ENCODE measurements at places on chromosomes 13 and 19.
A peak's percentile ranks its signal among the peaks of the same experiment; 100 is the strongest.

GRCh38 chr13:30963791-30964190 is 31.3 kb downstream of the TEX26 start:
- DNase-seq = no peak

- peak; percentile 59 for DNase-seq
Observed at GRCh38 chr13:45851171-45851921, at the start of gene SIAH3. TSS of gene SIAH3 (minus strand) at chr13:45851753. CDS start at chr13:45851629, 124 bp downstream.

DNA sequence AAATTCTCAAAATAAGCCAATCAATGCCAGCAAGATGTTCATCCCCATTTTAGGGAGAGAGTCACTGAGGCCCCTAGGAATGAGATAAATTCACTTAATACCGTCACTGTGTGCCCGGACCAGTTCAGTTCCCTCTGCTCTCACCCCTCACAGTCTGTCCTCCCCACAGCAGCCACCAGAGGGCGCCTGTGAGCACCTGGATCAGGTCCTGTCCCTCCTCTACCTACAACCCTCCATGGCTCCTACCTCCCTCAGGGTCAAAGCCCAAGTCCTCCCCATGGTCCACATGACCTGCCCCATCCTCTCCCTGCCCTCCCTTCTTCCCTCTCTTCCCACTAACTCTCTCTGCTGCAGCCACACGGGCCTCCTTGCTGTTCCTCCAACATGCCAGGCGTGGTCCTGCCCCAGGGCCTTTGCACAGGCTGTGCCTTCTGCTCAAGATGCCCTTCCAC is 42.0 kb upstream of the NFIC start:
- peak; percentile 98 for DNase-seq

DNA sequence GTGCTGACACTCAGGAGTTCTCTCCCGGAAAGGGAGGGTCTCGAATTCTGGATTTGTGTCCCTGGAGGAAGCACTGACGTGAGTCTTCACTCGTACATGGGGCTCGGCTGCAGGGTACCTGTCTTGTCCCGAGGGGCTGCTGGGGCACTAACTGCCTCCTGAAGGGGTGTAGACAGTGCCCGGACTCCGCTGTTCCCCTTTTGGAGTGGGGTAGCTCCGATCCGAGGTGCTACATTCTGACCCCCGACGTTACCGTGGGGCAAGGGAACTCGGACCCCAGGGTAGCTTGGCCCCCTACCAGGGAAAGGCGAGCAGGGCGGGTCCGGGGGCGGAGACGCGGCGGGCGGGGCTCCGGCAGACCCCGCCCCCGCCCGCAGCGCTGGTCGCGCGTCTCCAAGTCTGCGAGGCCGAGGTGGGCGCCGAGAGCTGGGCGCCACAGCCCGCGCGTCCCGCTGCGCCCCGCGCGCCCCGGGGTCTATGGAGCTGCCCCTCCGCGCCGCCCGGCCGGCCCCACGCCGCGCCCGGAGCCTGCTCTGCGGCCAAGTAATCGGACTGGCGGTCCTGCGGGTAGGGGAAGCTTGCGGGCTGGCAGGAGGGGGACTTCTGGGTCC is at the start of gene NPAS1:
Gene NPAS1, plus strand, starts transcription at position 407 of the 611 bp plus-strand sequence. CDS start 1,211 bp downstream, outside the sequence.
- DNase-seq = no peak

DNA sequence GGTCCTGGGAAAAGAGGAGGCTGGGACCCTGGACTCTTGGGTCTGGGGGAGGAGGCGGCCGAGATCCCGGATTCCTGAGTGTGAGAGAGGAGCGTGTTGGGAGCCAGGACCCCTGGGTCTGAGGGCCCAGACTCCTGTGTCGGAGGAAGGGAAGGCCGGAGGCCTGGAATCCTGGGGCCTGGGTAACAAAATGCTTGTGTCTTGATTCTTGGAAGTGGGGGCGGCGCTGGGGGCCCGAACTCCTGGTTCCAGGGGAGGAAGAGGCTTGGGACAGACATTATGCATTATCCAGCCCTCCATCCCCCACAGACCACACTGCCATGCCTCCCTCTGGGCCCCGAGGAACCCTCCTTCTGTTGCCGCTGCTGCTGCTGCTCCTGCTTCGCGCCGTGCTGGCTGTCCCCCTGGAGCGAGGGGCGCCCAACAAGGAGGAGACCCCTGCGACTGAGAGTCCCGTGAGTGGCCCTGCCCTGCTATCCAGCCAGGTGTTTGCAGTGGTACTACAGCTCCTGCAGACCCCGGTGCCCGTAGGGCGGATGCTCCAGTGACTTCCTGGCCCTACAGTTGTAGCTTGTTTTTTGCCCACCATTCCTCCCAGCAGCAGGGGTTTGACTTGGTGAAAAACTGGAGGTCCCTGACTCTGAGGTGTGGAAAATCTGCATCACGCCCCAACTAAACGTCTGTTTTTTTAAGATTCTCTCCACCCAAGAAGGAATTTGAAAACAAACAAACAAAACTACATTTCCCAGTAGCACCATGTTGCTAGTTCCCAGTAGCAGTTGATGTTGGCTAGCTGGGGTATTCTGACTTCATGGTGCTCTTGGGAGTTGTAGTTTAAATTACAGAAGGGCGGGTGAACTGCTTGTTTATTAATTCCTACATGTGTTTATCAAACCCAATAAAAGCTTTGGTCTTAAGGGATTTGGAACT is 630 bp downstream of the NUCB1 start:
- peak; percentile 65 for DNase-seq

- DNase-seq = no peak
Observed at GRCh38 chr19:4859697-4860096, 7.8 kb downstream of the PLIN3 start.

DNA sequence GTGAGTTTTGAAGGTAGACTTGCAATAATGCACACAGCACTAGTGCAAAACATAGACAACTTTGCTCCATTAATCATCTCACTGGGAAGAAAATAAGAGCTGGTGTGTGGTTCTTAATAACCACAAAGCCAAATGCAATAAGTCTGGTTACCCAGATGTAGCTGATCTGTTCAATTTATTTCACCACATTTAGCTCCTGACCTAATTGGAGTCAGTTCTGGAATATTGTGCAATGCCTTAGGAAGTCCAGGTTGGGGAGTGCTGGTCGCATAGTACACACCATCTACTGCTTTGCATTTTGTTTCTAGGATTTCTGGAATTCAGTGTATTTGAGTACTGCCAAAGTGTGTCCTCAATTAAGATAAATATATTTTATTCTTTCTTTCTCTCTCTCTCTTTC is 483.3 kb upstream of the SPRY2 start:
- no peak for DNase-seq

- DNase-seq = no peak
Observed at GRCh38 chr19:48926909-48927308, 6.6 kb upstream of the DHDH start.

- DNase-seq = no peak
Observed at GRCh38 chr13:101686003-101686402, 233.5 kb downstream of the ITGBL1 start.

DNA sequence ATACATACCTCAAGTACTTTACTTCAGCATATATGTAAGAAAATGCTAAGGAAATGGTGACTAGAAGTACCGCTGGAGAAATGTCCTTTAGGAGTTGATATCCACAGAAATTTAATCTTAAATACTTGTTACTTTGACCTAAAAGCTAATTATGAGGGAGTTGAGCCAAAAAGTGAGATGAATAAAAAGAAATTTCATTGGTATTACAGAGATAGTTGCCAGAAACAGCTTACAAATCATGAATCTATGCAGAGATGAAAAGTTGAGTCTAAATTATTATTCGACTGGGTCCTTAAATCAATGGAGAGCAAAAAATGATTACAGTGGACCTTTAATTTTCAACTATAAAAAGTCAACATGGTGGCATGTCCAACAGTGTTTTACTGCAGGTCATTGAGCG is 160.9 kb downstream of the MZT1 start:
- no peak for DNase-seq

- no peak for DNase-seq
Observed at GRCh38 chr13:40228496-40228895, 437.9 kb downstream of the FOXO1 start.

DNA sequence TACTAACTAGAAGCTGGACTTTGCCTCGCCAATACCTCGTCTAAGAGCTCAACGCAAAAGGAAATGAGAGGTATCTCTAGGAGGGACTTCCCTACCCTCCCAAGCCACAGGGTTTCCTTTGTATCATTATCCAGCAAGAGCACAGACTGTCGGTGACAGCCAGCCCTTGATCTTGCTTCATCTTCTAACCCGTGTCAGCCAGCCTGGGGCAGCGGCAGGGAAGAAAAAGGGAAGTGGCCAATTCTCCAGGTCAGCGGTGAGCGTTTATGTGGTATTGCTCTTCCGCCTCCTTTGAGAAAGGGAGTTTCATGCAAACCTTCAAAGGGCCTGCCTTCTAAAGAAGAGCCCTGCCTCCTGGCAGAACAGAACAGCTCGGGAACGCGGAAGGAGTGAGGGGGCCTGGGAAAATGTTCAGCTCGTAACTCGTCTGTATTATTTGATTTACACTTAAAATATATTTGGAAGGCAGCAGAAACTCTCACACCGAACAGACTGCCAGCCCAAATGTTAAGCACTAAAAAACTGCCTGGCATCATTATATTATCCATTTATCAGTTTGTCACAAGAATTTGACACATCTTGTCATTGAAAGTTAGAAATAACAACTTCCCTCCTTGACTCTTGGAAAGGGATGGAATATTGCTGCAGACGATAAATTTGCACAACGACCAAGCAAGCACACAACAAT is 41.8 kb downstream of the EFNB2 start:
- DNase-seq = no peak

GRCh38 chr19:58581227-58582141 is 8.3 kb upstream of the MZF1 start:
- DNase-seq = peak; percentile 94

GRCh38 chr13:111789420-111789819 is 277.5 kb upstream of the SOX1 start:
- DNase-seq = no peak

DNA sequence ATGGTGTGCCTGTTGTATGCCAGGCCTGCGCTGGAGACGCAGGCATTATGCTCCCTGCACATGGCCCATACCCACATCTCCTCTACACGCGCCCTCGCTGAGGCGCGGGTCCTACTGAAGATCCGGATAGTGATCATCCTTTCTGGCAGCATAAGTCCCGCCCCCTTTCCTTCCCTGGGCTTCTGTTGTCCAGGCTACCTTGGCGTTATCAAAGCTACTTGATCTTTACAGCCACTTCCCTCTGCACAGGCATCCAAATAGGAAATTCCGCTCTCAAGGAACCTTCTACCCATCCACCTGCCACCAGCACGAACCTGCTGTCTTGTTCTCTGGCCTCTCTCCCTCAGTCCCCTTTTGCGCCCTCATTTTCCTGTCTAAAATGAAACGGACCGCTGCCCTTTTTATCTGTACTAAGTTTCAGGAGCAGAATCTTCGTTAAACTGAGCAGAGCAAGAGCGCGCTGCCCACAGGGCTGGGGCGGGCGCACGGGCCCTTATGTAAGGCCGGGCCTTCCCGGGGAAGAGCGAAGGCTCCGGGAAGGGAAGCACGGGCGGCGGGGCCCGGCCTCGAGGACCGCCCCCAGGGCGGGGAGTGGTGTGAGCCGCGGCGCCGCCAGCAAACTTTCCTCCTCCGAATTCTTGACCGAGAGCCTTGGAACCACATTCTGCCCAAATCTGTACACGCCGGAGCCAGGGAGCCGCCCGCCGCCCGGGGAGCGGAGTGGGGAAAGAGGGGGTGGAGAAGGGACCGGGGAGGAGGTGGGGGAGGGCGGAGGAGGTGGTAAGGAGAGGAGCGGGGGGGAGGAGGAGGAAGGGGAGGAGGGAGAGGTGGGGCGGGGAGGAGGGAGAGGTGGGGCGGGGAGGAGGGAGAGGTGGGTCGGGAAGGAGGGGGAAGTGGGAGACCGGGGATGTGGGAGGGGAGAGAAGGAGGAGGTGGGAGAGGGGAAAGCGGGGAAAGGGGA is 920 bp upstream of the UBE2L5 start:
- peak; percentile 70 for DNase-seq

DNA sequence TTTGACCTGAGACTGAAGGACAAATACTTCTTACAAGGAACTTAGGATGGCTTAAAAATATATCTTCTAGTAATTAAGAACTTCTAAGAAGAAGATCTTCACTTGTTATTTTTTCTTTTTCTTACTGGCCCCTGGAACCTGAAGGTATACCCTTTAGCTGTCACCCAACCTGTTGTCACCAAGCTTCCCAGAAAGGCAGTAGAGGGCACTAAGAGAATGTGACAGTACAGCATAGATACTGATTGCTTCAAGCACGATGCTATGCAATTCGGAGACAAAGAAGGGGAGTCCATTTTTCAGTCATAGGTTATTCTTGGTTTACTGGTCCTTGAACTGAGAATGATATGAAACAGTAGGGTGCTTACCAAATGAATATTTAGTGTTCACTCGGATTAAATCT is 208.3 kb upstream of the PCDH9 start:
- DNase-seq = no peak

DNA sequence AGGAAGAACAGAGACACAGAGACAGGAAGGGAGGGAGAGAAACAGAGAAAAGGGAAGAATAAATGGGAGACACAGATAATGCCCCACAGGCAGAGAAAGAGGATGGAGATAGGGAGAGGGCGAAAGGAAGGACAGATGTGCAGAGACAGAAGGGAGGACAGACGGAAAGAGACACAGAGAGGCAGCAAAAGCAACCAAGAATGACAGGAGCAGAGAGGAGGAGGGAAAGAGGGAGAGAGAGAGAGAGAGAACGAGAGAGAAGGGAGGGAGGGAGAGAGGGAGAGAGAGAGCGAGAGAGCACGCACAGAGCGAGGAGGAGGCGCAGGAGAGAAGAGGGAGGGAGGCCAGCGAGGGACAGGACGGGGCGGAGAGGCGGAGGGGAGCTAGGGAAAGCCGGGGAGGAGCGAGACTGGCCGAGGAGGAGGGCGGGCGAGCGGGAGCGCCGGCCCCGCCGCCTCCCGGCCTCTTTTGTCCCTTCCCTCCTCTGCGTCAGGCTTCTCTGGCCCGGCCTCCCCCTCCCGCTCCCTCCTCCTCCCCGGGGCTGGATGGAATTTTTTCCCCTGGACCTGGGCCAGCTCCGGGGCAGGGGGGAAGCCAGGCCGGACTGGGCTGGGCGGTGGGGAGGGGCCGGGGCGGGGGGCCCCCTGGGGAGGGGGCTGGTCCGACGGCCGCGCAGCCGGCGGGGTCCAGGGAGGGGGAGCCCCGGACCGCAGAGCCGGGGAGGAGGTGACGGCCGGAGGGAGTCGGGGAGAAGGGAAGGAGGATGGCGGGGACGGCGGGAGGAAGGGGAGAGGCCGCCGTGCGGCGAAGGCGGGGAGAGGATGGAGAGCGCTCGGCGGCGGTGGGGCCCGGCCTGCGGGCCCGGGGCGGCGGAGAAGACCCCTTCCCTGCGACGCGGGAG is 4.2 kb upstream of the SPACA6 start:
- DNase-seq = no peak

- no peak for DNase-seq
Observed at GRCh38 chr13:32850316-32851052, 165.7 kb upstream of the KL start.

- no peak for DNase-seq
Observed at GRCh38 chr19:5048727-5049553, 80.0 kb downstream of the KDM4B start.

- peak; percentile 89 for DNase-seq
Observed at GRCh38 chr19:10424011-10424637, 3.8 kb downstream of the PDE4A start.

DNA sequence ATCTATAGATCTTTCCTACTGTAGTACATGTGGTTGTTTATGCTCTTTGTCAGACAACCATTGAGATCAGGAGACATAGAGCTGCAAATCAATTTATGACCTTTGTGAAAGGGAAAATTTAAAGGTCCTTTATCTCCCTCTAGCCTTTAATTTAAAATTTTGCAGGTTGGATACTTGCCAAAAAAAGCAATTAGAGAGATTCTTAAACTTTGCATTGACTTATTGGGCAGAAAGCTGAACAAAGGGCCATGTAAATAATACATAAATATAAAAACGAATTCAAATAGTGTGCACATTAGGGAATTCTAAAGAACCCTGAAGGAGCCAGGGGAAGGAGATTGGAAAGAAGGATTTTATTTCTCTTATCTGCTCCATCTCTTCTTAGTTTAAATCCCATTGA is 22.0 kb upstream of the RB1 start:
- DNase-seq = no peak
